Omental fat pad (tissue), 4 donors: ENCODE measurements at places on chromosomes 2 and 18. TPM values are rescaled to one million over a fixed set of nuclear protein-coding genes. Genes with fewer than 3 reads are reported as not detected.
A peak's percentile ranks its signal among the peaks of the same experiment; 100 is the strongest.

DNA sequence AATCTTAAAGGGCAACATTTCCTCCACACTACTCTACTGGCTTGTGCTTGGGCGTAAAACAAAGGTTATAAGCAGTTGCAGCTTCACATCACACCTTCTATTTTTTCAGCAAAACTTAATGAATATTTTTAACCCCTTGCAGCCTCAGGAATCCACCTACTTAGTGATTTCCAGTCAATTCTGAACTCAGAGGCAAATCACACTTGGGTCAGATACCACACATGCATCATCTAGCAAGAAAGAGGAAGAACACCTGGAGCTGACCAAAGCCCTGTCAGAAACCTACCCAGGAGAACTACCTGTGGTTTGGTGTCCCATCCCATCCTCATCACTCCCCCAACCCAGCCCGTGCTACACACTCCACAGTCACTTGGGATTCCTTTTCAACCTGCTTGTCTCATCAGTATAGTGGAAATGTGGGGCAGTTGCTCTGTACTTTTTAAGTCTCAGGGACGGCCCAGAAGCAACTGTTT lies 25.5 kb downstream of the PIAS2 start:
- DNase-seq: no peak

GRCh38 chr2:189674374-189675112 lies at the start of gene ANKAR:
Gene ANKAR (plus strand): TSS chr2:189674670. CDS start chr2:189676491, 1,821 bp downstream.
- DNase-seq: peak; percentile 53

DNA sequence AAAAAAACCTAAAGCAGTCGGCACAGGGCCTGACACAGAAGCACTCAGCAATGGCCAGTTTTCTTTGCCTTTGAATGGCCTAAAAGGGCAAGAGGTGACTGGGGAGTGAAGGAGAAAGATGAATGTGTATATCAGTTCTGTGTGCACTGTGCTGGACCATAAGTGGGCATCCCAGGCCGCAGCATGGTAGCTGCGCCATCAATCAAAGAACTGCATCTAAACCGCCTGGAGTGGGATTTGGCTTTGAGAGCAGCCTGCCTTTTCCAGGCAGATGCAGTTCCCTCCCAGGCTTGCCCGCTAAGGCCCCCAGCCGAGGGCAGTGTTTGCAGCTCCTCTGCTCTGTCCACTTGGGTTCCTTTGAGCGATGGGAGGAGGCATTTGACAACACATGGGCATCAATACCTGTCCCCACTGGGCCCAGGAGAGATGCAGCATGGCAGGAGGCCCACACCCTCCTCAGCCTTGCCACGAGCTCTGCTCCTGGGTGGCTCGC lies 144.1 kb downstream of the FAM210A start:
- no peak for DNase-seq

GRCh38 chr18:48866028-48866733 lies 84.6 kb downstream of the SMAD7 start:
- no peak for DNase-seq

DNA sequence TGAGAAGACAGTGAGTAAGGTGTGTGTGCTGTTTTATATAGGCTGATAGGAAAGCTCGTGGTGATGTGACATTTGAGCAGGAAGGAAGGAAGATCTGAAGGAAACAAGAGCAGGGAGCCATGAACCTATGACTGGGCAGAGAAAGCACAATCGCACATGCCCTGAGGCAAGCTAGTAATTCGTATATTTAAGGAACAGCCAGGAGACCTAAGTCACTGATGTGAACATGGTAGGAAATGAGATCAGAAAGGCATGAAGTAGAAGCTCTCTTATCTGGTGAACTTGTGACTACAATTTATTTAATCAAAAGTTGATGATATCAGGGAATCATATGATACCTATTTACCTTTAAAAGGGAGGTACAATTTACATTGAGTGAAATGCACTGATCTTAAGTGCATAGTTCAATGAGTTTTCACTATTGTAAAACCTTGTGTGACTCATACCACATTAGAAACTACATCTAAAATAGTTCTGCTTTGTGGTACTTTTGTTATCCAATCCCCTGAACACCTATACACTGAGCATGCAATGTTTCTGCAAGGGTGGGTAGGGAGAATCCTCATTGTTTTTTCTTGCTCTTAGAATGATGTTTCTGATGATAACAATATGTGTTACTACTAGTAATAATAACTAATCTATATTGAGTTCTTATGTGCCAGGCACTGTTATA lies 67.5 kb downstream of the GALNT13 start:
- DNase-seq: no peak

GRCh38 chr2:106638043-106638442 lies 150.9 kb downstream of the CD8B2 start:
- no peak for DNase-seq

GRCh38 chr2:43358410-43359201 lies 132.2 kb upstream of the ZFP36L2 start:
- DNase-seq: no peak

- DNase-seq: no peak
Observed at GRCh38 chr2:10741139-10741538, 19.7 kb downstream of the ATP6V1C2 start.

Gene ZC3H8
- 29.5 TPM for total RNA-seq

Gene CCDC121
- total RNA-seq: 1.2 TPM

Gene SLC5A7
- not detected for total RNA-seq
